ENCODE measurements at places on chromosomes 3 and 15. TPM values are rescaled to one million over a fixed set of nuclear protein-coding genes. Genes with fewer than 3 reads are reported as not detected.

DNA sequence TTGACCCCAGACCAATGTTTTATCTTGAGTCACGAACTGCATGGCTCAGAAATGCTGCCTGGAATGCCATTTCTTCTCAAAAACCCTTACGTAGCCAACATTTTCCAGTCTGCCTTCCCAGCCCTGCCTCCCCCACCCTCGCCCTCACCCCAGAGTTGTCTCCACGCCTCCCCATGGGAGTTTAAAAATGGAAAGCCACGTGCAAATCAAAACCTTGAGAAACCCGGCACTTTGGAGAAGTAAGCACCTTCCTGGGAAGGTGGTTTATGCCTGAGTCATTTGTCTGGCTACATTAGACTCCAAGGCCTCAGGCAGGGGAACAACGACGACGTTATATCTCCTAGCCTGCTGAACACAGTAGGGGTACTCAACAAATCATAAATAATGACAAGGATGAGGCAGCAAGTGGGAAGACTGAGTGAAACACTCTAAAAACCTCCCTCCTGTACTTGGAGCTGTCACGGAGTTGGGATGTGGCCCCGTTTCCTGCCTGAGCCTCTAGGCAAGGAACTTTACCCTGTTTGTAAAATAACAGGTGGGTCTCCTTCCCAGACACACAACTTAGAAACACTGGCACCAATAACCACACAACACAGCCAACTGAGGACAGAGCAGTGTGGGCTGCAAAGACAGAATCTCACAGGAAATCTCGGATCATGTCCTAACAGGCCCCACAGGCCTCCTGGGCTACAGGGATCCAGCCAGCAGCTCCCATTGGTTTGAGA lies 179.1 kb downstream of the NTRK3 start:
- DNase-seq = no peak

- DNase-seq = no peak
Observed at GRCh38 chr15:81087066-81087465, 47.0 kb upstream of the CFAP161 start.

The AMT gene
- total RNA-seq = 8.9 TPM

DNA sequence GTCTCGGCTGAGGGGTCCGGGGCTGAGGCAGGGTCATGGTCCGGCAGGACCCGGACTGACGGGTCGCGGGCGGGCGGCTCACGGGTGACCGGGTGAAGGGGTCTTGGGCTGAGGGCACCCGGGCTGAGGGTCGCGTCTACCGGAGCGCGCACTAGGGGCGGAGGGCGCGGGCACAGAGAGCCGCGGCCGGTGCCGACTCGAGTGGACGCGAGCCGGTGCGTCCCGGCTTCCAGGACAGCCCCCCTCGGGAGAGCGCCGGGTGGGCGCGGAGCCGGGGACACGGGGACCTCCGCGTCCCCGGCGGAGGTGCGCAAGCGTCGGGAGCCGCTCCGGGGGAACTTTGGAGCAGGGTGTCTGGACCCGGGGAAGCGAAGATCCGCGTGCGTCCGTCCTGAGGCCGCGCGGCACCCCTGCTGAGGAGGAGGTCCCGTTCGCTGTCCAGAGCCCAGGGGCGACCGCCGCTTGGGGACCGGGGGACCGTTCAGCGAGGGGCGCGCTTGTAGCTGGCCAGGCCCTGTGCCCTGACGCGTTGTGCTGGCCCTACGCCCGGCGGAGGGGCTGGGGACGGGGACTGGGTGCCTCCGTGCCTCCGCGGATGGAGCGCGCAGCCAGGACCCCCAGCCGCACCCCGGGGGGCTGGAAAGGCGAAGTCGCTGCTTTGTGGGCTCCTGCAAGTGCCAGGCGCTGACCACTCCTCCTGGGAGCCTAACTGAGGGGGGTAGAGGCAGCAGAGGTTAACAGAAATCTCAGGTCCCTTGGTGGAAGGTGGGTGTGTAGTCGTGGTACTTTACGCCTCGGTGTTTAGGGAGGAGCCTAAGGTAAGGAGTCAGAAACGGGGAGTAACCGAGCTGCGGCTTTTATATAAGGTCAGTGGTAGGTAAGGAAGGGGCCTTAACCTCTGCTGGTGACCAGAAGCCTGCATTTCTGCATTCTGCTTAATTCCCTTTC lies at the start of gene PPARG:
Gene PPARG (plus strand): TSS at position 889 of the 948 bp plus-strand sequence. CDS start 90,642 bp downstream, outside the sequence.
- DNase-seq = peak; percentile 20

- DNase-seq = no peak
Observed at GRCh38 chr3:101377796-101378195, 57.4 kb upstream of the IMPG2 start.

The ZBTB47 gene
- total RNA-seq = 22.1 TPM

DNA sequence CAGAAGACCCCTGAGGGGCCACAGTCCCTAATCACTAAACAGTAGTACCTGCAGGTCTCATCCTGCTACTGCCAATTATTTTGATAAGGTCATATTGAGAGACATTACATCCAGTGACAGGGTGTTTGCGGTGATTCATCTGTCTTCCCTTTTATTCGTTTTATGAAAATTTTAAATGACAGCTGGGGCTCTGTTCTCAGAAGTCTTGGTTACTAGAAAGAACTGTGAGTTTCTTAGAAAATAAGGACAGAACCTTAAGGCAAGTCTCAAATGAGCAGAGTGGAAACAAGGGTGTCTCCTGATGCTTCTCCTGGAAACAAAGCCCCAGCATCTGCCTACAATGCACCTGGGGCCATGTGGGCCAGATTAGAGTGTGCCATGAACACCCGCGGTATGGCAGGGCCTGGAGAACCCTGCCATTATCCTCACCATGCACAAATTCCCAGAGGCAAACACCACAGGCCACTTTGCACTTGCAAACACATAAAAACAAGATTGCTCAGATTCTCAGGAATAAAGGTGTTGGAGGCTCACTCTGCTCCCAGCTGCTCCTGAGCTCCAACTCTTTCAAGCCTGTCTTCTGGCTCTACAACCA lies 66.3 kb upstream of the IQSEC1 start:
- DNase-seq = no peak

DNA sequence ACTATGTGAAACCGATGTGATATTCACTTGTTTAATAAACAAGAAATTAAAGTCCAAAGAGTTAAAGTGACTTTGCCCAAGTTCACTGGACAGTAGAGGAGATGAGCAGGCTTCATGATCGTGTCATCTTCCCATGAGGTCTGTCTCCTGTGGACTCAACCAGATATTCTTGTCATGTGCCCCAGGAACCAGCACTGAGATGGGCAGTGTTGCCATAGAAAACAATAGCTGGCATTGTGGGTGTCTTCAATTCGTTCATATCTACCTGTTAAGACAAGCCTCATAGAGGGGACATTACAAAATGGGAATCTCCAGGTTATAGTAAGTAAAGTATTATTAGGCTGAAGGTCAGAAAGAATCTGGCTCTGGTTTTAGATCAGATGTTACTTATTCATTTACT lies 184.8 kb upstream of the BCL6 start:
- DNase-seq = no peak

The ACTRT3 gene
- total RNA-seq = 4.5 TPM

The REC114 gene
- not detected for total RNA-seq

The PXYLP1 gene
- 15.3 TPM for total RNA-seq

DNA sequence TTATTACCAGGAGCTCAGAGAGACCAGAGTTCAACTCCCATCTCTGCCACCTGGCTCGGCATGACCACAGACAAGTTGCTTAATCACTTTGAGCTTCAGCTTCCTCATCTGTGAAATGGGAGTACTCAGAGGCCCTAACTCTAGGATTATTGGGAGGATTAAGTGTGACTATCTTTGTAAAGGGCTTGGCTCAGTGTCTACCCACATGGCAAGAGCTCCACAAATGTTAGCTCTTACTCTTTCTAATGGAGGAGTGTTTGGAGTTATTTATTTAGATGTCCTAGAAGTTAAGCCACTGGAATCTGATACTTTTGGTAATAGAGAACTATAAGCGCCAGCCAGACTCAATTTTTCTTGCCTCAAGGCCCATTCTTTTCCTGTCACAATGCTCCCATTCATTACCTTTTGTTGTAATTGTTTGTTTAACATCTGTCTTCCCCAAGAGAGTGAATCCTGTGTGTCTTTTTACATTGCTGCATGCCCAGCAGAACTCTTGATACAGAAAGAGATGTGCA lies 12.3 kb upstream of the LMCD1 start:
- DNase-seq = no peak

The CP gene
- total RNA-seq = 15.2 TPM

The PYGO1 gene
- 12.3 TPM for total RNA-seq

DNA sequence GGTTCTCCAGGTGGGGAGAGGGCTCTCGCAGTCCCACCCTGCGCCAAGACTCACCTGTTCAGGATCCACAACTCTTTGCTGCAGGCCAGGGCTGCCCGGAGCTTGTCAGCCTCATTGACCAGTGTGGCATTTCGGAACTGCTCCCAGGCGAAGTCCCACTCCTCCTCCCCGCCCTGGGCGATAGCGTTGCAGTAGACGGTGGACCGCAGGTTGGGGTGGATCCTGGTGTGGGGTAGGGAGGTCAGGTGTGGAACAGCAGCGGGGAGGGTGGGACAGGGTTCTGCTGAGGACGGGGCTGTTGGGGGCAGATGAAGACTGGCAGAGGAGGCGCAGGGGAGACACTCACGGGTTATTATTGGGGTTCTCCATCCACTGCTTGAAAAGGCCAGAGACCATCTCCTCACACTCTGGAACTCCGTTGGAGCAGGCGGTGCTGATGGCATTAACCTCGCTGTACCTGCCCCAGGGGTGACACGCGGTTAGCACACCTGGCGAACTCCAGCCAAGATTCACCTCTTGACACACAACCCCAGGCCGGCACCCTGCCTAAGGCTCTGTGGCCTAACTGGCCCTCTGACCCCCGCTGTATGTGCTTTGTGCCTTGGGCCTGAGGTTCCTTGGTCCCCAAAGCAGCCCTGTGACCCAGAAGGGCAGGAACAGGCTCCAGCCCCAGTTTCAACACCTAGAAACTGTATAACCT lies 16.1 kb downstream of the MESP2 start:
- no peak for DNase-seq

DNA sequence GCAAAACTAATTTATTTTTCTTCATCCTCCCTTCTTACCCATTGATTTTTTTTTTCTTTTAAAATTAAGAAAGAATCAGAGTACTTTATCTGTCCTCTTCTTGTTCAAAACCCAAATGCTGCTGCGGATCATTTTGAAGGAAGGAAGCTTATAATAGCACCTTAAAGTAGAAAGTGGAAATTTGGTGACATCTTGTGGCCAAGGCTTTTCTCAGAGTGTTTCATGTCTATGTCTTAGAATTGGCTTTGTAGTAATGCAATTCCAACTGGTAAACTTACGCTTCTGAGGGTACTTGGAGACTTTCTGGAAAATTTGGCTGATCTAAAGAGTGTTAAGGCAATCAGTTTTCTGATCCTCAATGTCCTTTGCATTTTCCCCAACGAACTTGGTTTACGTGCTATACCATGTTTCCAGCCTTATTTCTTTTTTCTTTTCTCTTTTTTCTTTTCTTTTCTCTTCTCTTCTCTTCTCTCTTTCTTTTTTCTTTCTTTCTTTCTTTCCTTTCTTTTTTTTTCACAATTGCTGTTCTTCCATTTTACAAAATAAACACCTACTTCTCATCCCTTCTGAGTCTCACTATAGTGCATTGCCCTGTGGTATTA lies 30.7 kb downstream of the C3orf38 start:
- no peak for DNase-seq

The RHOV gene
- 5.9 TPM for total RNA-seq

- DNase-seq = no peak
Observed at GRCh38 chr3:169389925-169390253, 273.6 kb downstream of the MECOM start.

- no peak for DNase-seq
Observed at GRCh38 chr3:51692980-51693395, 13.9 kb upstream of the GRM2 start.

GRCh38 chr3:169591983-169592644 lies 71.4 kb downstream of the MECOM start:
- no peak for DNase-seq

DNA sequence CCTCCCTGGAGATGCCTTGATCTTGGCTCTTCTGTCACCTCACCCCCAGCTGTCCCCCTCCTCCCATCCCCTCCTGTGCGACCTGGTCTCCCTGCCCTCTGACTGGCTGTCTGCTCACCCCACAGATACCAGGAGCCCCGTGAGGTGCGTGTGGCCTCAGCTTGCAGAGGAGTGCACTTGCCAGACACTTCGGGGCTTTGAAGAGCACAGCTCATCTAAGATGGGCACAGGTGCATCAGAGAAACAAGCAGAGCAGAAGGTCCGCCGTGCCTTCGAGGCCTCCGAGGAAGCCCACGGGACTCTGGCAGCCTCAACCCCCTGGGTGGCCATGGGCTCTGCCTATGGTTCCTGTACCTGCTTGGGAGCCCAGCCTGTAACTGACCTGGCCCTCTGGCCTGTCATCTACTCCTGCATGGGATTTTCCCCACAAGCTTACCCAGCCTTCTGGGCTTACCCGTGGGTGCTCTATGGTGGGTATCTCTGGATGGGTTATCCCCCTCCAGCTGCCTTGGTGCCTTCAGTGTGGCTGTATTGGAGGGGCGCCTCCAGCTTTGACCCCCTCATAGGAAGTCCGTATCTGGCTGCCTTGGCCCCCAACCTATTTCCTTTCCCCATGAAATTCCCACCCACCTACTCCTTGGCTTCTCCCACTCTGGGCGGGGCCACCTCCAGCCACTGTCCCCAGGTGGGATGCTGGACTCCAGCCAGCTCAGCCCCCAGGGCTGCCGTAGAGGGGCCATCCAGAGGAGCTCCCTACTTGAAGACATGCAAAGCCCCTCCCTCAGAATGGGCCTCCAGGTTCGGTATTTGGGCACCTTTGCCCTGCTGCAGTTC lies 3.8 kb downstream of the PRR23E start:
- no peak for DNase-seq

GRCh38 chr15:67850994-67851571 lies 11.2 kb upstream of the RNU6-1 start:
- DNase-seq = no peak

DNA sequence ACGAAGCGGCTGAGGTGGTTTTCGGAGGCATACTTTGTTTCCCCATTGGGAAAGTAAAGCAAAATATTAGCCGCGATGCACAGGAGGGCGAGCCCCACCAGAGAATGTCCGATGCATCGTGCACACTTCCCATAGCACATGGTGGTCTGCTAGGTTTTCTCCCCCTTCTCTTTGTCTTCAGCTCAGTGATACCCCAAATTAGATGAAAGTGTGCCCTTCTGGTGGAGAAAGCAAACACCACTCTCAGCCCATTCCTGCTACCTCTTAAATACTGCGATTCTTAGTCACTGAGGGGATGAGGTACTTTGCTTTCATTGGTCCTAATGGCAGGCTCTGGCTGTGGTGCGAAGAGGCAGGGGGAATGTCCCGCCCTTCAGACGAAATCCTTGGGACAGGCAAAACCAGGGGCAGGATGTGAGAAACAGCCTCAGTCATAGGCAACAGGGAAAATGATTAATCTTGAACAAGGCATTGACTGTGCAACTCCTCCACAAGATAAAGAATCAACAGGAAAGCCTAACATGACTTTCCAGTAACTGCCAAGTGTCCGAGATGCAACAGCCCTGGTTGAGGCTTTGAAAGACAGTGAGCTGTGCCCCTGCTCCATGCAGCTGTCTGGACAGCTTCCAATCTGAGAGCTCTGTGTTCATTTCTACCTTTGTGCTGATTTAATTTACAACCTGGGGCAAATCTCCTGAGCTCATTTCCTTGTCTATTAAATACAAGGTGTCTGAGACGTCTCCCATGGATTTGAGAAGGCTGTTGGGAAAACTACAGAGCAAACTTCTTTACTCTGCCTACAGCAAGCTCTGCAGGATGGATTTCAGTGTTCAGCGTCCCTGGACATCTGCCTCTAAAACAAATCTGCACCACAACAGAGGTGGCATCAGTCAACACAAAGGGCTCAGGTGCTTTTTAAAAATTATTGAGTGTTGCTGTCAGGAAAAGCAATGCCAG lies at the start of gene TM4SF1:
Gene TM4SF1 (minus strand): TSS at position 242 of the 957 bp plus-strand sequence. CDS start 102 bp downstream, at position 140.
- peak; percentile 78 for DNase-seq

Data from prostate gland (tissue), 2 donors.